Sigmoid colon (tissue), 7 donors: ENCODE measurements at places on chromosomes 12 and 14. TPM values are rescaled to one million over a fixed set of nuclear protein-coding genes. Genes with fewer than 3 reads are reported as not detected.

DNA sequence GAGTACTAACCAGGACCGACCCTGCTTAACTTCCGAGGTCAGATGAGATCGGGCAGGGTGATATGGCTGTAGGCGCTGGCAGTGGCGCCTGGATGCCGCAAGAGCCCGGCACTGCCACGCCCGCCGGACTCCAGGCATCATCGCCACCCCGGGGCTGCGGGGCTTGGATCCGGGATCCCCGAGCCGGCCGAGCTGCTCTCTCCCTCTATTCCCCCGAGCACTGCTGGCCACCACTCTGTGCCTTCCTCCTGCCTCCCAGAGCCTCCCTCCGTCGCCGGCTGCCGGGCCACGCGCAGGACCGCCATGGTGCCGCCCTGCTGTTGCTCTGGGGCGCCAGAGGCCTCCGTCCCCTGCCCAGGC is 153.2 kb upstream of the ALG10B start:
- no peak for DNase-seq

- DNase-seq, result no peak
These were observed 514.0 kb downstream of the FUT8 start for GRCh38 chr14:65926504-65926903.

DNA sequence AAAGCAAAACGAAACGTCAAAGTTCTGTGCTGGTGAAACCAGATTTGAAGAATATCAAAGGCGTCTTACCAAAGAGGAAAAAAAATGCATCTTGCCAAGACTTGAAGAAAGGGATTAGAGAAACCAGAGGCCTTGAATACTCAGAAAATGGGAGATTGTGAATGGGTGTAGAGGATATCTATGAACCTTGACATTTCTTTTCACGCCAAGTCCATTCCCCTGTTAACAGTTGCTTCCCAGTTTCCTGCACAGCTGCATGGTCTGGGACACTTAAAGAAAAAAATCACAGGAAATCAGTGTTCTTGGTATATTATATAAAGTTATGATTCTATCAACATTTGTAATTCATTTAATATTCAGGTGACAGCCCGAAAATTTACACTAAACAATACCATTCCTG is 1.4 kb upstream of the GTF2A1 start:
- no peak for DNase-seq

- DNase-seq, result no peak
These were observed 35.8 kb downstream of the SPATA7 start for GRCh38 chr14:88421286-88421685.

DNA sequence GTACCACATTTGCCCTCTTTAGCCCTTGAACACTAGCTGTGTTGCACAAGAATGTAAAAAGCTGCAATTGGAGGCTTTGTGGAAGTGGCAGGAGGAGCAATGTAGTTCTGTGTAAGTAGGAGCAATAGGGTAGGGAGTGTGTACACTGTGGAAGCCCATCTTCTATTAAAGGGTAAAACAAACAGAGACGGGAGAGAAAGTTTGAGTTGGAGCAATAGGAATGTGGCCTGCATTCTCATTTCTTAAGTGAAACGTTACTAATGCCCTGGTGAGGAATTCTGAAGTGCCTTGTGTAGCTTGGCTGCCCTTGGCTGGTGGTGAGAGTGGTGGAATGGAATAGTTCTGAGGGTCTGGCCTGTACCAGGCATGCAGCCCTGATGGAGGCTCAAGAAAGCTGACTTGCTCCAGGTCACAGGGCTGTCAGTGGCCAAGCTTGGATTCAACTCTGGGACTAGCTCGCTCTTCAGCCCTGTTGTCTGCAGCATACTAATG is 38.8 kb upstream of the ATP23 start:
- DNase-seq, result no peak

GRCh38 chr12:38053655-38054464 is 262.7 kb upstream of the ALG10B start:
- no peak for DNase-seq

DNA sequence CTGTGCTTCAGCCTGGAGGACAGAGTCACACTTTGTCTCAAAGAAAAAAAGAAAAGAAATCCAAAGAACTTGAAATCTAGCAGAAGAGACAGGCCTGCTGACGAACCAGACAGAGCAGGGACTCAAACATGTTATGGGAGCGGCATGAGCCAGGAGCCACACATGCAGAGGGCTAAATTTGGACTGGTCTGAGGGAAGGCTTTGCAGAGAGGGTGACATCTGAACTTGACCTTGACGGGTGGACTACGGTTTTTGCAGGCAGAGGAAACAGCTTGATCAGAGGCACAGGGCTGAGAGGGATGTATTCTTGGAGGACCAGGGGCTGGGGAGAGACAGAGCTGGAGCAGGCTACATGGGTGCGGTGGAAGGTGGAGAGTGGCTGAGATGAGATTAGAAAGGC is 20.5 kb upstream of the SLC24A4 start:
- DNase-seq, result no peak

GRCh38 chr14:32473464-32473855 is 144.4 kb downstream of the AKAP6 start:
- peak; percentile 78 for DNase-seq

DNA sequence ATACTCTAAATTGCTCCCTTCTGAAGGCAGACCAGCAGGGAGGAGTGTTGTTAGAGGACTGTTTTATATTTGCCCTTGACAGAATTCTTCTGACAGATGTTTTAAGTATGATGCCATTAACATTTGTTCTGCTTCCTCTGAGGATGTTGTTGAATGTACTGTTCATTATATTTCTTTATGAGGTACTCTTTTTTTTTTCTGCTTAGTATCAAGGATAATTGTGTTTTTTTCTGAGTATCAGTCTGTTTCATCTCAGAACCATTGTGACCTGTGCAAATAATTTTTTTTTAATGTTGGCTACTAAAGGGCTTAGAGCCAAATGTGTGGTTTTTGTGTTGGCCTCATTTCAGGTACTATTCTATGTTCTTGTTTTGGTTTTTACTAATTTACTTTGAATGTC is 10.6 kb downstream of the METAP2 start:
- DNase-seq, result no peak

GRCh38 chr12:88957358-88957757 is 377.1 kb upstream of the KITLG start:
- no peak for DNase-seq

- DNase-seq, result no peak
These were observed 65.7 kb downstream of the TTC9 start for GRCh38 chr14:70707138-70708038.

DNA sequence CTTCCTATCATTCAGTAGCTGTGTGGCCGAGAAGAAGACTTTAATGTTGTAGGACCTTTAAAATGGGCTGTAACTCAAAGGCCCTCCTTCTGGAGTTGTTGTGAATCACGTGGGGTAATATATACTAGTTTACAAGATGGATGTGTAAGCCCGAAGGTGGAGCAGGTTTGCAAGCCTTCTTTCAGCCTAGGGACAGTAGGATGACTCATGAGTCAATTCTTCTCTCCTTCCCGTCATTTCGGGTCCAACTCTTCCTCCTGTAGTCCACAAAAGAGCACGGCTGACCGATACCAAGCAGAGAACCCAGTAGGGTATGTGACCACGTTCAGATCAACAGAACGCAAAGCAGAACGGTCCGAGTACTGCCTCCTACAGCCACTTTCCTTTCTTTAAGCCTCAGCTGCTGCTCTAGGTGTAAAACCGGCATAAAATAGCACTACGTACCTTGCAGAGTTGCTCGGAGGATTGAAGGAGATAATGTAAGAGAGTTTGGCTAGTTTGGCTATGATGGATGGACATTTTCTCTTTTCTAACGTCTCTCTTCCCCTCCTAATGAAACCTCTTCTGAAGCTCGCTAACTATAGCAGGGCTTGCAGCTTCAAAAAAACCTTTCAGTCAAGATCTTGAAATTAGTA is 1.3 kb upstream of the RASSF3 start:
- no peak for DNase-seq

- no peak for DNase-seq
These were observed 51.4 kb downstream of the RFX4 start for GRCh38 chr12:106634206-106634605.

- no peak for DNase-seq
These were observed 38.4 kb downstream of the IFNG start for GRCh38 chr12:68121143-68121542.

DNA sequence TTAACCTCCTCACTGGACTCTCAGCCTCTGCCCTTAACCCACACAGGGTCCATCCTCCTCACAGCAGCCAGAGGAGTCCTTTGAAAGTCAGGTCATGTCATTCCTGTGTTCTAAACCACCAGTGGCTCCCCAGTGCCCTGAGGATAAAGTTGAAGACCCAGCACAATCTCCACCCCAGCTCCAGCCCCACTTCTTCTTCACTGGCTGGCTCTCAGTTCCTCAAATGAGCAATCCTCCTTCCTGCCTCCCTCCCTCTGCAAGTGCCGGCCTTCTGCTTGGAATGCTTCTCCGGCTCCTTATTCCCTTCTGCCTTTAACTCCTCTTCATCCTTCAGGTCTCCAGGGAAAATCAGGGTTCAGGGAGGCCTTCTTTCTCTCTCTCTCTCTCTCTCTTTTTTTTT is 32.0 kb upstream of the SPPL3 start:
- DNase-seq, result no peak

DNA sequence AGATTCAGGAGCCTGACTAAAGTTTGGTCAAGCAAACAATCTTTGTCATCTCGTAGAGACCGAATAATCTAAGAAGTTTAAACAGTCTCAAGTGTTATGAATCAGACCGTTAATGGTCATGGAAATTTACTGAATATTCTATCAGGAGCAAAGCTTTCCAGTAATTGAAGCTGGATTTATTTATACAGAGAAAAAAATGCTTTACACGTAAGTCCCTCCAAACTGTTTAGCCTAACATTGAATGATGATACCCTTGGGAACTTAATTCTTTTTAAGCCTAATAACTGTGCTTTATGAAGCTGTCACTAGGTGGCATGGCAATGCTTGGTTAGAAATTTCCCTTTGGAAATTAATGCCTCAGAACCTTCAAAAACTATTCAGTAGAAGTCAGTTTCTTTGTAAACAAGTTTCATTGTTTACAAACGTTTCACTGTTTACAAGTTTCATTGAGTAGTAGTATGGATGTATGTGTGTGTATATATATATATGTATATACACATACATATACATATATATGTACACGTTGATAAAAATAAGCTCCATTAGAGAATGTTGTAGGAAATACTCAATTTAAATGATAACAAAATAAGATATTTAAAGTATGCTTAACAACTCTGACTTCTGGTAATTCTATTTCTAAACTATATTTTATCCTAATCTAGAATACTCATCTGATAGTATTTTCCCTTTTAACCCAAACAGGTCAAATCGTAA is 32.1 kb downstream of the DEPDC4 start:
- no peak for DNase-seq

- no peak for DNase-seq
These were observed 693 bp upstream of the RIMKLB start for GRCh38 chr12:8697120-8697475.

DNA sequence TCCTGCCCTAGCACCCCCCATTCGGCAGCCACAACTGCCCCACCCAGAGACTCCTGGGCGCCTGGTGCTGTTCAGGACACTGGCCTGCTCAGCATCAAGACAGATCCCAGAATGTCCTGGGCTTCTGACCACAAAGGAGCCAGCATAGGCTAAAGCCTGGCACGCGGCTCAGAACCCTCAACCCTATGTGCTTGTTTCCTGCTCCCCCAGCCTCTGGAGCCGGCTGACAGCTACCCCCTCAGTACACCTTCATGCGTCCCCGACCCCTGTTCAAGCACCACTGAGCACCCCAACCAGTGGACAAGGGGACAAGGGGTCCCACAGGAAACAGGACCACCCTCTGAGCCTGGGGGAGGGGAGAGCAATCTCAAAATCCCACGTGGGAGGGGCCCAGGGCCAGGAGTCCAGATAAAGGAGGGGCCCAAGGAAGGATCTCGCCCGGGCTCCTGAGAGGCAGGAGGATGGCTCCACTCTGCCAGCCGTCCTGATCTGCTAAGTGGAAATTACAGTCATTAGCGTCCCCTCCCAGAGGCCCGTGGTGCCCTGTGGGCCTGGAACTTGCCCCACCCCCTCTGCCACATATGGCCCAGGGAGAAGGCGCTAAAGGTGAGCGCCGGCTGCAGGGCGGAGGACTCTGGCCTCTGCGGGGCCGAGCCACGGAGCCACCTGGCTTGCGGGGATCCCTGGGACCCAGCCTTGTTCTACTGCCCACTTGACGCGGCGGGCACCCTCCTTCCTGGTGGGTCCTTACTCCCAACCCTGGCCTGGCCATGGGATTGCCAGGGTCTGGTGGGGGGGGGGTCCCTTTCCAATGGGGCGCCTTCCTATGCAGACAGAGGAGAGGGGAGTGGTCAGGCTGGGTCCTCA is 27.2 kb upstream of the GPR132 start:
- DNase-seq, result peak; percentile 84

- no peak for DNase-seq
These were observed 5.5 kb downstream of the NOPCHAP1 start for GRCh38 chr12:104991565-104992128.

GRCh38 chr12:117547209-117547608 is 185.8 kb upstream of the NOS1 start:
- no peak for DNase-seq

DNA sequence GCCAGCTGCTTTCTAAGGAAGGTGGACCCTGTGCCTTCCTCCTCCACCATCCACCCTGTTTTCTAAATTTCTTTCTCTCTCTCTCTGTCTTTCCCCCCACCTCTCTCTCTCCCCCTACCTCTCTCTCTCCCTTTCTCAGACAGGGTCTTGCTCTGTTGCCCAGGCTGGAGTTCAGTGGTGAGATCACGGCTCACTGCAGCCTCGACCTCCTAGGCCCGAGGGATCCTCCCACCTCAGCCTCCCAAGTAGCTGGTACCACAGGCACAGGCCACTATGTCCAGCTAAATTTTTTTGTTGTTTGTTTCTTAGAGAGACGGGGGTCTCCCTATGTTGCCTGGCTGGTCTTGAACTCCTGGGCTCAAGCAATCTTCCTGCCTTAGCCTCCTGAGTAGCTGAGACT is 59.8 kb upstream of the STON2 start:
- no peak for DNase-seq

GRCh38 chr14:25537846-25538455 is 488.0 kb upstream of the STXBP6 start:
- no peak for DNase-seq

- DNase-seq, result no peak
These were observed 323.8 kb upstream of the SYT1 start for GRCh38 chr12:78540606-78541336.

DNA sequence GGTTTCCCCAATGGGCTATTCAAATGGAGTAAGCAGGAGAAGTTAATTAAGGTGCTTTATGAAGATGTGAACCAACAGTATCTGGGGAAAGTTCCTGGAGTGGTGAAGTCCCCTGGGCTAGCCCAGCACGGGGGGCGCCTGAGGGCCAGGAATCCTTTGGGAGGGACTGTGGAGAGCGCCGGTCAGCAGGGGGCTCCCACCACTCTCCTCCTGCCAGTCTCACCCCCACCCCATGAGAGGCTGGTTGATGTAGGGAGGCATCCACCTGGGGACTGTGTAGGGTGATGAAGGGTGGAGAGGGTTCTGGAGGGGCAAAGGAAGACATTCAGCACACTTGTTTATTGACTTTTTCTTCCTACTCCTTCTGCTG is 4.4 kb downstream of the CEBPE start:
- DNase-seq, result peak; percentile 51

LHX5 gene
- total RNA-seq, result not detected

MYO1H gene
- total RNA-seq, result not detected

POTEG gene
- not detected for total RNA-seq

SNX6 gene
- total RNA-seq, result 94.2 TPM

TAMALIN gene
- total RNA-seq, result 11.1 TPM

KLRB1 gene
- total RNA-seq, result 1.1 TPM

FAM186B gene
- not detected for total RNA-seq
